ENCODE measurements at places on chromosomes 16 and 17.

DNA sequence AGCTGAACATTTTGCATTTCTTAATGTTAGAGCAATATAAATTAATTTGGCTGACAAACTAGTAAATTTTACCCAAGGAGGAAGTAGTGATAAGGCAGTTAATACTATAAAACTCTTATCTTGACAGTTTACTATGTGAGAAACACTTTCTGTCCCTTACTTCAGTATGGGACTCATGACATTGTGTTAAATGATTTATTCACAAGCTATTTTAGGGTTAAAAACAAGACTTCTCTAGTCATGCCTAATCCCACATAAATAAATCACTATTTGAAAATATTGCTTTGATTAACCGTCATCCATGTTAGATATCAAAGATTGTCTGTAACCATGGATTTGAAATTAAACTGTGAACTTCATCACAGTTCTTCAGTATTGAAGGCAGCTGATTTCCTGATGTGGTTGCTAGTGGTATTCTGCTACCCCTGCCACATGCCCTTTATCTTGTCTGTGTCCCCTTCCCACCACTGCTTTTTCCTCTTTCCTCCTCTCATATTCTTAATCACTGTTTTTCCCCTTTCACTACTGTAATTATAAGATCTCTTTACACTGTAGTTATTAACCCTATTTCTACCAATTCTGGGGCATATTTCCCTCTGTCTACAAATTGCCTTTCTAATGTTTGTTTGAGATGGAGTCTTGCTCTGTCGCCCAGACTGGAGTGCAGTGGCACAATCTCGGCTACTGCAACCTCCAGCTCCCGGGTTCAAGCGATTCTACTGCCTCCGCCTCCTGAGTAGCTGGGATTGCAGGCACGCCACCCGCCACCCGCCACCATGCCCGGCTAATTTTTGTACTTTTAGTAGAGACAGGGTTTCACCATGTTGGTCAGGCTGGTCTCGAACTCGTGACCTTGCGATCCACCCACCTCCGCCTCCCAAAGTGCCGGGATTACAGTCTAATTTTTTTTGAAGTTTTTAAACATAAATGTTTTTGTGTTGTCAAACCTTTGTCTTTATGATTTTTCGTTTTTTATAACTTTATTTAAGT is 95.6 kb downstream of the STXBP4 start:
- DNase-seq: no peak

DNA sequence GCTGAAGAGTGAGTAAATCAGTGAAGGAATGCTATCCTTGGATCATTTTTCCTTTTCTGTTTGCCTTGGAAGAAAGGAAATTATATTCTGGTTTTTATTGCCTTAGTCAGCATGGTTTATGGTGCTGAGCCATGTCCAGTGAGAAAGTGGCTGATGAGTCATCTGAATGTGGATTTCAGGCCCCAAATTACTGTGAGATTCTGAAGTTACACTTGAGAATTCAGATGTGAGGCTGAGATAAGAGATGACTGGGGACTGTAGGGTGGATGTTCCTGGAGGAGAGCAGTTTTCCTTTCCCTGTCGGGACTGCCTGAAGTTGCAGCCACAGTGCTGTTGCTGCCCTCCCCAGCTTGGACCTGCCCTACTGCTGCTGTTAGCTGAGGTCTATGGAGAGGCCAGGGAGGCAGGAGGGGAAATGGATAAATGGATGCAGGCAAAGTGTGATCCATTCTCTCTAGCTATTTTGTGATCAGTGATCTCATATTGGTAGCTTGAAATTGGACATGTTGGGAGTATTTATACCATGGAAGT is 4.2 kb upstream of the MAP3K14 start:
- no peak for DNase-seq

GRCh38 chr17:79646721-79647455 is 36.0 kb upstream of the RBFOX3 start:
- no peak for DNase-seq

DNA sequence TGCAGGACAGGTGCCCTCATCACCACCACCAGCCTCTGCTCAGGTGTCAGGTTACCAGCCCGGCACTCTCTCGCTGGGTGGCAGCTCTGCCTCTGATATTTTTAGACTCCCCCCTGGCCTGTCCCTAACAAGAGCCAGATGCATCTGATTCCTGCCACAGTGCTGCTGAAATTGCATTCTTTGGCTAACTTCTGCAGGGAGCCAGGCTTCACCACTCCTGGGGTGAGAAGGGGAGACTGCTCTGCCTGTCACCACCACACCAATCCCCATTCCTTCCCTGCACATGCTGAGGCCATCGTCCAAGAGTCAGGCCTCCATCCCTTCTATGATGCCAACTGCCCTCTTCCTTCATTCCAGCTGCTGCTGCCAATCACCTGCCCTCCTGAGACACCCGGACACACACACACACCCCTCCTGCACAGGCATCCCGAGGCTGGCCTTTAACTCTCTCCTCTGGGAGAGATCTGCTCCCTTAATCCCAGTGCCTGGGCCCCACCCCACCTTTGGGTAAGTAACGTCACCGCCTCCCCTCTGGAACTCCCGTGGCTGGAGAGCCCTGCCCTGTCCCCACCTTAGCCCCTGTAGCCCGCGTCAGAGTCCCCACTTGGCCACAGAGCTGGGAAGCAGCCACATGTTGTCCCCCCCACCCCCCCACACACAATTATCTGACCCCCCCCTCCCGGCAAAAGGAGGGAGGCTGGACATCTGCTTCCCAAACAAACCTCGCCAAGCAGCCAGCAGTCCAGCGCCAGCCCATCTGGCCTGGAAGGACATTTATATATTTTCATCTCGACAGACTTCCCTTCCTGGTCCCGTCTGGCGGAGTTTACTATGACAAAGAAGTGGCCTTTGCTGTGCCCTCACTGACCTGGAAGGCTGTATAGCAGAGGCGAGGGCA is 2.8 kb downstream of the EMP2 start:
- DNase-seq: no peak

DNA sequence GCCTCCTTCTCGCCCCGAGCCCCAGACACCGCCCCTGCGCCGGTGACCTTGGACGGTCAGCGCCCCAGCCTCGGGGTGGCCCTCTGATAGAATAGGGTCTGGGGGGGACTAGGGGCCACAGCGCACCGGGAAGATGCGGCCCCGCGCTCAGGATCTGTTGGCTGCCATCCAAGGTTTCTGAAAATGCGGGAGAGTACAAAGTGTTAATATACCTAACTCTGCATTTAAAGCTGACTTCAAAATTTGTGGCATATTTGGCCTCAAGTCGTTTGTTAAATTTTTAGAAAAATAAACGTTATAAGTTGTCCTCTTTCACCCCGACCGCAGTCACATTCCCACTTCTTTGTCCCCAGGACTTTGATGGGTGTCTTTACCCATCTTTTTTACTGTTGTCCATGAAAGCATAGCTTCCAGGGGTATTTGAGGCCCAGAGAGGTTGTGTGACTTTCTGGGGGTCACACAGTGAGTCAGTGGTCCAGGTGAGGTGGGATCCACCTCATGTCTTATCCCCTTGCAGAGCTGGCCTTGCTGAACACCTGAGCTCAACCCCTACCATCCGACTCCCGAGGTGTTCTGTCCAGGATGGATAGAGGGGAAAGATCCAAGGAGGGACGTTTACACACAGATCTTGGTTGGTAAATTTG is 796 bp downstream of the NT5M start:
- no peak for DNase-seq

GRCh38 chr17:76969598-76970172 is 101.5 kb downstream of the MGAT5B start:
- no peak for DNase-seq

GRCh38 chr17:82222816-82223215 is 6.0 kb upstream of the SLC16A3 start:
- DNase-seq: no peak

- no peak for DNase-seq
Measured at GRCh38 chr17:35129154-35129972, 7.9 kb downstream of the FNDC8 start.

DNA sequence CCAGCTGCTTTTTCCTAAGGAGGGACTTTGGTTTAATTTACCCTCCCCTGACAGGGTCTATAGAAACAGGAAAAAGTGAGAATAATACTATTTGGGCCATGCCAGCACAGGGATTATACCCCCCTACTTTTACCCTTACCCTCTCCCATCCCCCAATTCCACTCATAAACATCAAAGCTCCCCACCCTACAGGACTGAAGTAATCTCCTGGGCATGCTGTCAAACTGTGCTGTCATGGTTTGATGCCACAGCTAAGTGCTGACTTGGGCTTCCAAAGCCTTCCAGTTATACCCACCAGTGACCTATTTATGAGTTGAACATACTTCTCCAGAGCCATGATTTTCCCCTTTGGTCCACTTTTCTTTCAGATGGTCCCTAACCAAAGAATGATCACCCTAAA is 12.8 kb downstream of the PHF12 start:
- no peak for DNase-seq

DNA sequence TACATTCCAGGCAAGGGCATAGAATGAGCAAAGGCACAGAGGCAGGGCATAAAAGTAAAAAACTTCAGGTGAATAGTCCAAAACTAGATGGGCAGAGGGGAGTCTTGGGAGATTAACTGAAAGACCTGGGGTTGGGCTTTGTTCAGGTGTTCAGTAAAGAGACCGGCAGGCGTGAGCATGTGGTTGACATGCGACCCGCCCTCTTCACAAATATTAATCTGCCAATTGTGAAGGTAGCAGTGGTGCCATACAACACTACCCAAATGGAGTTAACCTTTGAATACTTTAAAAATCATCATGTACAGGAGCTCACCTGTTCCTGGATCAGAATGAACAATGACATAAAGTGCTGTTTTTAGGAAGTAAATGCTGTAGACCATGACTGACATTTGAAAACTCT is 225.5 kb downstream of the LGALS9B start:
- no peak for DNase-seq

- no peak for DNase-seq
Measured at GRCh38 chr16:12570046-12570618, 233.6 kb downstream of the CPPED1 start.

DNA sequence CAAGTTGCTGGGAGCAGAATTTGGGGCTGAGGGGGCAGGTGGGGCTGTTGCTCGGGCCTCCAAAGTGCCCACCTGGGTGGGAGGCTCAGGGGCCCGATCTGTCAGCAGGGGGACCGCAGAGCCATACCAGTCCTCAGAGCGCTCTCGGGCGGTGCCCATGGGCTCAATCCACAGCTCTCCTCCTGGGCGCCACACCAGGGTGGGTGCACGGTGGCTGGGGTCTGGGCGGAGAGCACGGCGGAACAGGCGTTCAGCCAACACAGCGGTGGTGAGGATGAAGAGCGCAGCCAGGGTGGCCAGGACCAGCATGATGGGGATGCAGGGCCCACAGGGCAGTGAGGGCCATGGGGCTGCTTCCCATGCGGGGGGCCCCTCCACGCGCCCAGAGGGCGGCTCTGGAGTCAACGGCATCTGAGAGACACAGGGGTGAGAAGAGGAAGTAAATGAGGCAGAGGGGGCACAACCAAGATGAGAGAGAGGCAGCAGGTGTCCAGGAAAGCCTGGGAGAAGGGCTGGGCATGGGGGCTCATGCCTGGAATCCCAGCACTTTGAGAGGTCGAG is 1.2 kb downstream of the C16orf54 start:
- no peak for DNase-seq

GRCh38 chr17:40563220-40564052 is 1.8 kb downstream of the CCR7 start:
- DNase-seq: no peak
